ENCODE measurements at places on chromosomes 12 and 14.
A peak's percentile ranks its signal among the peaks of the same experiment; 100 is the strongest.

DNA sequence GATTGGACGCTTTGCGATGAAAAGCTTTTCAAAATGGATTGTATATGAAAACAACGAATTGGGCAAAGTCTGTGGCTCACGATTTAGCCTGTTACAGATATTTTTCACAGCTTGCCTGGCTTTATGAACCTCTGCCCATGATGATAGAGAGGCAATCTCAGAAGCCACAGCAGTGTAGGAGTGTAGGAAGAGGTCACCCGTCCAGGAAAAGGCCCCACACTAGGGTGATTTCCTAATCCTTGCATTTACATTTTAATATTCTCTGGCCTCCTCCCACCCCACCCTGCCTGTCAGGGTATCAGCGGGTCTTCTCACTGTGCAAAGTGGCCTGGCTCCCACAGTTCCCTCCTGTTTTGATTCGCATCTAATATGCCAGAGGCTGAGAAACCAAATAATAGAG is 81.8 kb upstream of the FOXN3 start:
- no peak for DNase-seq

GRCh38 chr12:55729819-55730818 is 1.3 kb upstream of the CD63 start:
- peak; percentile 80 for DNase-seq

GRCh38 chr12:111314953-111315539 is 53.8 kb downstream of the PHETA1 start:
- DNase-seq, result peak; percentile 18

DNA sequence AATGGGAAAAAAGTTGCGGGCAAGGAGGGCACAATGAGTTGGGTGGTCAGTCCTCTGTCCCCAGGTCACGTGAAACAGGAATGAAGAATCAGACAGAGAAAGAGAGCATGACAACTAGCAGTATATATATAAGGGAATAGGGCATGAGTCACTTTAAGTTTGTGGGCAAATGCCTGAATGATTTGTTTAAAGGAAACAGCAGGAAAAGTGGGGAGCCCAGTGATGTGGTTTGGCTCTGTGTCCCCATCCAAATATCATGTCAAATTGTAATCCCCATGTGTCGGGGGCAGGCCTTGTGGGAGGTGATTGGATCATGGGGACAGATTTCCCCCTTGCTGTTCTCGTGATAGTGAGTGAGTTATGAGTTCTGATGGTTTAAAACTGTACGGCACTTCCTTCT is 195.3 kb upstream of the IGF1 start:
- DNase-seq, result no peak

GRCh38 chr12:96872961-96873360 is 34.1 kb upstream of the NEDD1 start:
- no peak for DNase-seq

DNA sequence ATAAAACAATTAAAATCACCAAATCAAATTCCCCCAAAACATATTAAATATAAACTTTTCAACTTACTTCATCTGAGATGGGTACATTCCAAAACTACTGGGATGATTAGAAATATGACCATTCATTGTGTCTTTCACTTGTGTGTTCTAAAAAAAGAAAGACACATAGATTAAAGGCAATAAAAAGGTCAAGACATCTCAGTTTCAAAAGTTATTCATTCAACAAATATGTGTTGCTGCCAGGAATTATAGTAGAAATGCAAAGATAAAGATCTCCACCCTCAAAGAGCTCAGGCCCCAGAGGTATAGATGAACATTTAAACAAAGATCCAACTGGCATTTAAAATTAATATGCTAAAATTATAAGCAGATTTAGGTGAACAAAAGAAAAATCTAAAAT is 106.4 kb downstream of the EPS8 start:
- no peak for DNase-seq

GRCh38 chr12:40229690-40230651 is 5.2 kb downstream of the LRRK2 start:
- DNase-seq, result no peak

DNA sequence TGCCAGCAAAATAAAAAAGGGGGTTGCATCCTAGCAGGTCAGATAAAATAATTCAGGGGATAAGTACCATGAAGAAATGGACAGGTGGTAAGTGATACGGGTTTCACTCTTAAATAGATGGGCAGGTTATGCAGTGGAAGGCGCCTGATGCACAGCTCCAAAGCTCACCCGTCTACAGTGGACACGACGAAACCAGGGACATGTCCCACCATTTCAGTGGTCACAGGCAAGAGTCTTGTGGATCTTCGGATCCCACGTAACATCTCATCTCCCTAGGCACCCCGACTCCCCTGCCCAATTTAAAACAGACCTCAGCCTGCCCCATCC is 60.5 kb downstream of the DDX51 start:
- no peak for DNase-seq

GRCh38 chr14:90042496-90043252 is 19.1 kb upstream of the KCNK13 start:
- no peak for DNase-seq

DNA sequence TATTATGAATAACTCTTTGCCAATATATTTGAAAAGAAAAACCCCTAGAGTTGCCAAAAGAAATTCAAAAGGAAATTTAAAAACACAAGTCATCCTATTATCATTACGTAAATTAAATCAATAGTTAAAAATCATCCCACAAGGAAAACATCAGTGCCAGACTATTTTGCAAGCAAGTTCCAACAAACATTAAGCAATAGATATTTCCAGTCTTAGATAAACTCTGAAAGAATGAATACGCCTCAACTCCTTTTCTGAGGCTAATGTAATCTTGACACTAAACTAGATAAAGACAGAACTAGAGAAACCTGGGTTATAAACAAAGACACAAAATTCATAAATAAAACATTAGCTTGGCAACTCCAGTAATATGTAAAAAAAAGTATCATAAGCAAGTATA is 245.9 kb downstream of the FOXN3 start:
- DNase-seq, result no peak

DNA sequence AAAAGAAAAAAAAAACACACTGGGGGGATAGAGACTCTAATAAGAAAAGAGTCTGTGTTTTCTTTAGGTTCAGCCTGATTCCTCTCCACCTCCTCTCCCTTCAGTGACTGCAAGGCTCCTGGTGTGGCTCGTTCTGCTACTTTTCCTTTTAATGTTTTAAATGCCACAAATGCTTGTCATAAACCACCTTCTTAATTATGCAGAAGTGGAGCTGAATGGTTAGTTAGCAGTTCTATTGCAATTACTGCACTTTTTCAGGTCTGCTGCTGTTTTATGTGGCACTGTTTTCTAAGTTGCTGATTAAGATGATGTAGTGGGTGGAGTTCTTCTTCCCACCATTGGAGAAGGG is 878.1 kb downstream of the DIO2 start:
- no peak for DNase-seq

GRCh38 chr14:61215222-61216020 is 65.7 kb downstream of the TMEM30B start:
- DNase-seq, result no peak

DNA sequence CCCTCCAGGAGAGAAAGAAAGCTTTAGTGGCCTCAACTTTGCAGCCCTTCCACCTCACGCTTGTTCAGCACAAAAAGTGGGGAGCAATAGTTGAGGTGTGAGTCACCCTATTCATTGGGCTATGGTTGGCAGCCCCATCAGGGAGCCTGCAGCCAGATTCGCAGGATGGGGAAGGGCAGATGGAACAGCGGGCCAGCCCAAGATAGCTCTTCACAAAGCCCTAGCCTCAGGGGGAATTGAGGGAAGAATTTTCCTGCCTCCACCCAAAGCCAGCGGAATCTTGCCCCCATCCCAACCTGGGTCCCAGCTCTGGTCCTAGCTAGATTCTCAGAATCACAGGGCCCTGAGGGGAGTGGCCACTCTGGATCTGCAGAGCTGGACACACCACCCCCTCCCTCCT is 3.6 kb upstream of the KRT5 start:
- no peak for DNase-seq

- peak; percentile 35 for DNase-seq
Measured at GRCh38 chr12:7667125-7667524, 1.4 kb upstream of the APOBEC1 start.

DNA sequence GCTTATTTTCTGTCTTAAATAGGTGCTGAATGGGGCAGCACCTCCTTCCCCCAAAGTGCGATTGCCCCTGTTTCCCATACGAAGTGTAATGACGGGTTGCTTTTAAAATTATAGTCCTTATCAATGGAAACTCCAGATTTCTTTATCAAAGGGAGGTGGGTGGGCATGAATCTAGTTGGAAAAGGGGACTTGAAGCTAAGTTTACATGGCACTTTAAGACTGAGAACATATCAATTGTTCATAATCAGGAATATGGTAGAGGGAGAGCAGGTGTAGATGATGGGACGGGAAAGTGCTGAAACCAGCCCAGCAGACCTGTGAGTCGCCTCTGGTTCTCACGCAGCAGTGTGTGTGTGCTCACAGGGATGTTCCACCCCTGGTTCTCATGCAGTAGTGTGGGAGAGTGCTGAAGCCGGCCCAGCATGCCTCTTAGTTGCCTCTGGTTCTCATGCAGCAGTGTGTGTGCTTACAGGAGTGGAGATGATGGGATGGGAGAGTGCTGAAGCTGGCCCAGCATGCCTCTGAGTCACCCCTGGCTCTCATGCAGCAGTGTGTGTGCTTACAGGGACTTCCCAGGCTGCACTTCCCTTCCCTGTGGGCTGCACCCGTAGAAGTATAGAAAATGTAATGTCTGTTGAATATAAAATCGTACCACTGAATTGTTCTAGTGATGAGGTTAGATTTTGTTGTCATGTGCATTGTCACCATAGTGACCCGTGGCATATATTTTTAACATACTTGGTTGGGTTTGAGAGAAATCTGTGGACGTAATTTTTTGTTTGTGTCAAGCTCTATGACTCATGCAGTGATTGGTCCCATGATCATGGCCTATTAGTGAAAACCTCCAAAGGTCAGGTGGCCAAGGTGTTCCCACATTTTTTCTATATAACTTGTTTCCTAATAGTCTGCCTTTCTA is 51.6 kb downstream of the GPATCH2L start:
- DNase-seq, result no peak

DNA sequence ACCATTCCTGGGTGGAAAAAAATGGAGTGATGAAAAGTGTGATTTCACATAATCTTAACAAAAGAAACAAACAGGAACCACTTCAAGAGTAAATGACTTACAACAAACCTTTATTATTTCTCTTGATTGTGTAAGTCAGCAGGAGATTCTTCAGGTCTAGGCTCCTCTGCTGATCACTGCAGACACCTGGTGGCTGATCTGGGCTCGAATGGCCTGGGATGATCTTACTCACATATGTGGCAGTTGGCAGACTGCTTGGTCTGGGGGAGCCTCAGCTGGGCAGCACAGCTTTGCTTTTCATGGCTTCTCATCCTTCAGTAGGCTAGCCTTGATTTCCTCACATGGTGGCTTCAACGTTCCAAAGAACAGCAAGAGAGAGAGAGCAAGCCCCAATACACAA is 215.4 kb upstream of the PRICKLE1 start:
- DNase-seq, result no peak

GRCh38 chr12:103768467-103769123 is 72.4 kb downstream of the NT5DC3 start:
- DNase-seq, result no peak

DNA sequence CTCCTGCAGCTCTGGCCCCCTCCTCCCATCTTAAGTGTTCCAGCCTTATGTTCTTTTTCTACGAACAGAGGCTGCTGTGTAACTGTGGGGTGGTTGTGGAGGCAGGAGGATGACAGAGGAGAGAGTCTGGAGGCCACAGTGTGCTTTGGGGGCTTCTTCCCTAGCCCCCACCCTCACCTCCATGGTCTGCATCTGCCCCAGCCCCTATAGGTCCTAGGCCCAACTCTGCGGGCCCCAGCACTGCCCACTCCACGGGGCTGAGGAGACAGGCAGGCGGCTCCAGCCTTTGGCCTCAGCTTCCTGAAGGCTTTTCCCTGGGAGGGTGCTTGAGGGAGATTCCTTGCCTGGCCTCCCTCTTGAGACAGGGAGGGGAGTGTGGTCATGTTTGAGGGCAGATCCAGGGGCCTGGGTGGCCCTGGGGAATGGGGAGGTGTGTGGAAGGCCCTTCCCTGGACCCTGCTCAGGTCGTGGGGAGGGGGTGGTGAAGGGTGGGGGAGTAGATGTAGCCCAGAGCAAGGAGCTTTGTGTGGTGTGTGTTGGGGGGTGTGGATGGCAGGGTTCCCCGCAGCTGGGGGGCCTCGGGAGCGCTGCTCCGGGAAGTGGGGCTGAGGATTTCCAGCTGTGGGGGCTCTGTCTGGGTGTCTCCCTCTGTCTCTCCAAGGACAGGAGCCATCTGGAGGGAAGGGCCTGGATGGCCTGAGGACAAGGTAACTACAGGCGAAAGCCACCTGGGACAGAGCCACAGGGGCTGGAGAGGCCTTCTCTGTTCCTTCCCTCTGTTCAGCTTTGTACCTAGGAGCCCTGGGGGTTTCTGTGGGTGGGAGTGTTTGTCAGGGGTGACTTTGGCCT is 1.1 kb downstream of the SMIM41 start:
- DNase-seq, result no peak

GRCh38 chr14:64946310-64947045 is 3.9 kb upstream of the GPX2 start:
- DNase-seq, result no peak

DNA sequence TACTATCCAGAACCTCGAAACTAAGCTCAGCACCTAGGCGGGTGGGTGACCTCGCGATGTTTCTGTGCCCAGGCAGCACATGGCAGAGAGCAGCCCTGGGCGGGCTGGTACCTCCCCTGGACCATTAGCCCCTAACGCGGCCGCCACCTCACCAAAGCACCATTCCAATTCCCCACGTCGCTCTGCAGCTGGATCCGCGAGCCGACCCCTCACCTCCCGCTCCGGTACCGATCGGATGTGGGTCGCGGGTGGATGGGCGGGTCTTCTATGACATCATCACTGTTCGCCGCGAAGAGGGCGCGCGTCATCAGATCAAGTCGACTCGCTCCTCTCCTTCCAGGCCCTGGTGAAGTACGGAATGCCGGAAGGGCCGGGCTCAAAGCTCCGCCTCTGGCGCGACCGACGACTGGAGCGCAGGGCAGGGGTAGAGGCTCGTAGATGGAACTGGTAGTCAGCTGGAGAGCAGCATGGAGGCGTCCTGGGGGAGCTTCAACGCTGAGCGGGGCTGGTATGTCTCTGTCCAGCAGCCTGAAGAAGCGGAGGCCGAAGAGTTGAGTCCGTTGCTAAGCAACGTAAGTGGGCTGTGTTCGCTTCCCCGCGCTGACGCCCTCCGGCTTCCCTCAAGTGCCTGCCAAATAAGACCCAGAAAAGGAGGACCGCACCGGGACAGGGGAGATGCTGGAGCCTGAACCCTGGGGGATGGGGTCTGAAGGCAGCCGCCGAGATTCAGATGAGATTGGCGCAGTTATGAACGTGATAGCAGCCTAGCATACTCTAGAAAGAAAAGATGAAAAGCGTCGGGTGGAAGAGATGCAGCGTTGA is at the start of the genes SLC38A6 and TRMT5:
TSS of gene SLC38A6 (plus strand) at position 435 of the 822 bp plus-strand sequence. CDS start at position 468, 33 bp downstream.
TSS of gene TRMT5 (minus strand) at position 269 of the 822 bp plus-strand sequence. CDS start at position 163, 106 bp downstream.
- peak; percentile 94 for DNase-seq

- DNase-seq, result no peak
Measured at GRCh38 chr14:96090441-96091148, 51.4 kb downstream of the C14orf132 start.

DNA sequence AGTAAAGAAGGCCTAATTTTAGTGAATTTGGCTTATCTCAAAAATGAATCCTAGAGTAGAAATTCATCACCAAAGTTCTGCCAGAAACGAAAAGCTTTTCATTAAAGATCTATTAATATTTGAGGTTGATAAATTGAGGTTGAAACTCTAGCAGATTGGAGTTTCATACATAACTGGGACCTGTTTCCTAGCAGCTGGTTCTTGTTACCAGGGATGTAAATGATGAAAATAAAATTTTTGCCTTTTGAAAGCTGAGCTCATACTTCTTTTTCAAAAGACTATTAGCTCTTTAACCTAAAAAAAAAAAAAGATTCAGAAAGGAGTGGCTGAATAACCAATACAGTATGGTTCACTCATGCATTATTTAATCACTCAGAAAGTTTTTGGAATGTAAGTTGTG is 98.3 kb downstream of the PTGER2 start:
- no peak for DNase-seq
